ENCODE measurements at places on chromosomes 16 and 17.

DNA sequence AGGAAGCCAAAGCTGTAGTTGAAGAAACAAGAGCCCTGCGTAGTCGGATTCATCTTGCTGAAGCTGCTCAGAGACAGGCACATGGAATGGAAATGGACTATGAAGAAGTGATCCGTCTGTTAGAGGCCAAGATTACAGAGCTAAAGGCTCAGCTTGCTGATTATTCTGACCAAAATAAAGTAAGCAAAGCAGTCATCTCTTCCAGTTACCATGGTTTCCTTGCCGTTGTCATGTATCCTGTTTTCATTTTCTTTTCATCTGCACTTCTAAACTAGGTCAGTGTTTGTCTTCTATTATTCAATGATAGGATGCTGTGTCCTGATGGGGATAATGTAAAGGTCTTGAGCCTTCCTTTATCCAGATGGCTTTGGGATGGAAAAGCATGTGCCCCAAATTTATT lies 104.3 kb downstream of the STXBP4 start:
- no peak for DNase-seq

DNA sequence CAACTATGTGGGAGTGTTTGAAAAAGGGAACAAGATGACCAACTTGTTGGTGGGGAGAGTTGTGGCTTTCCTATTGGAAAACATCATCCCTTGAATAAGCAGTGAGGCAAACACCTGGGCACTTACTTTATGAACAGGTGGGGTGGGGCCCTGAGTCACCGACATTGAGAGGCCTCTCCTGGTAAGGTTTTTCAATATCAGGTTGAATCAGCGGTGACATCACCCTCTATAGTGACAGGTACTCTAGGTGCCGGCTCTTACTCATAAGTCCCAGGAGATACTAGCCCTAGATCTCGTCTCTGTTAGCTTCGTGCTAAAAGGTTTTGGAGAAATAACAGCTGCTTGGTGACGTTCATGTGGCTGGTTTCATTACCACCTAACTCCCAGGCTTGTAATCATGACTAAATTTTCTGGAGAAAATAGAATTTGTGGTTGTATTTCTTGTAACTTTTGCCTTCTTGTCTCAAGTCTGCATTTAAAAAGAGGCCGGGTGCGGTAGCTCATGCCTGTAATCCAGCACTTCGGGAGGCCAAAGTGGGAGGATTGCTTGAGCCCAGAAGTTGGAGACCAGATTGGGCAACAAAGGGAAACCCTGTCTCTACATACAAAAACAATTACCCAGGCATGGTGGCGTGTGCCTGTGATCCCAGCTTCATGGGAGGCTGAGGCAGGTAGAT lies 19.3 kb downstream of the CDH1 start:
- peak; percentile 46 for DNase-seq

- no peak for DNase-seq
Observed at GRCh38 chr16:10093576-10093975, 88.7 kb downstream of the GRIN2A start.

DNA sequence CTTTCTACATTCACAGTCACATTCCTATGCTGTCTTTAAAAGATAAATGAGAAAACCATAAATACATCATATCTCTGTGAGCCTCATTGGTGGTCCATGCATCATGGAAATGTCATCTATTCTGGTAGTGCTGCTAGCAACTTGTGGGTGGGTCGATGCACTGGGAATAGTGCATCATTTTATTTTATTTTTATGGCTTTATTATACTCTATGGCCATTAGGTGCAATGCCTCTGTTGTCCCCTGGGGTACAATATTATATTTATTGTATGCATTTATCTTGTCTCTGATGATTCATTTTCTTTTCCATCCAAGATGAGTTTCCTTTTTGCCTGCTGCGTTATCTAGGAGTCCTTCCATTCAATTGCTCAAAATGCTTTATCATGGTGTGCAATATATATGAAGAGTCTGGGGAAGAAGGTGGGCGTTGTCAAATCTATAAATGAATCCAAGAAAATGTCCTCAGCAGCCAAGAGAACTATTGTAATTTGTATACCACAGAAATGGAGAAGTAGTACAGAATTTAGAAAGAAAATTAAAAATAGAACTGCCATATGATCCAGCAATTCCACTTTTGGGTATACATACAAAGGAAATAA lies 324.0 kb downstream of the KCNJ2 start:
- no peak for DNase-seq

DNA sequence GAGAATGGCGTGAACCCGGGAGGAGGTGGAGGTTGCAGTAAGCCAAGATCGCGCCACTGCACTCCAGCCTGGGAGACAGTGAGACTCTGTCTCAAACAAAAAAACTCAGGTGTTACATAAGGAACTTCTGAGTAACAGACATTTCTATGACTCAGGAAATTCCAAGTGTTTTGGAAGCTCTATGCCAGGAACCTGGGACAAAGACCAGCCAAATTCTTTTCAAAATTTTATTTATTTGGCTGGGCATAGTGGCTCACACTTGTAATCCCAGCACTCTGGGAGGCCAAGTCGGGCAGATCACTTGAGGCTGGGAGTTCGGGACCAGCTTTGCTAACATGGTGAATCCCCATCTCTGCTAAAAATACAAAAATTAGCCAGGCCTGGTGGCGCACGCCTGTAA lies 5.2 kb upstream of the SH2B1 start:
- DNase-seq = peak; percentile 48

DNA sequence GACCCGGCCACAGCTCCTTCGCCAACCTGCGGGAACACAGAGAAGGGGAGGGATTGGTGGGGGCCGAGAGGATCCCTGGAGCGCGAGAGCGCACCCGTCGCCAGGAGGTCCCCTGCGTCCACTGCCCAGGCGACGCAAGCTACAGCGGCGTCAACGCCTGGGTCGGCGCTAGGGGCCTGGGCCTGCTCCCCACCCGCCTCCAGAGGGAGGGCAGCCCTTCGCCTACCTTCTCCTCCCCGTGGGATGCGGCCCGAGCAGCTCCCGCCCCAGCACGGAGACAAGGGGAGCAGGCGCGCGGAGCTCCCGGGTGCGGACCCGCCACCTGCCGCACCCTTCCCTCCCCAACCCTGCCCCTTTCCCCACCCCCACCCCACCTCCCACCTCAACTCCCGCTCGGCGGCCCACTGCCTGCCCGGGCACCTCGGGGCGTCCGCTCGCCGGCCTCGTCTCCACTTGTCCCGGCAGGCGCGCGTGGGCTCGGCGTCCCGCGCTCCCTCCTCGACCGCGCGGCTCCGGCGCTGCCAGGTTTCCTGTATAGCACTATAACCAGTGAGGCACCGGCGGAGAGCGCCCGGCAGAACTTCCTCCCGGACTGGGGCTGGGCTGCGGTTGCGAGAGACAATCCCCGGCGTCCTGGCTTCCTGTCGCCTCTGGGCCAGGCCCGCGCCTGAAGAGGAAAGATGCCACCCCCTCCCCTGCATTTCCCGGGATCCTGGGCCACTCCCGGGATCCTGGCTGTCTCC lies 119.1 kb upstream of the SMURF2 start:
- DNase-seq = peak; percentile 43

Measured in cardiac fibroblast (primary cell).